ENCODE measurements at places on chromosomes 6 and 20.

DNA sequence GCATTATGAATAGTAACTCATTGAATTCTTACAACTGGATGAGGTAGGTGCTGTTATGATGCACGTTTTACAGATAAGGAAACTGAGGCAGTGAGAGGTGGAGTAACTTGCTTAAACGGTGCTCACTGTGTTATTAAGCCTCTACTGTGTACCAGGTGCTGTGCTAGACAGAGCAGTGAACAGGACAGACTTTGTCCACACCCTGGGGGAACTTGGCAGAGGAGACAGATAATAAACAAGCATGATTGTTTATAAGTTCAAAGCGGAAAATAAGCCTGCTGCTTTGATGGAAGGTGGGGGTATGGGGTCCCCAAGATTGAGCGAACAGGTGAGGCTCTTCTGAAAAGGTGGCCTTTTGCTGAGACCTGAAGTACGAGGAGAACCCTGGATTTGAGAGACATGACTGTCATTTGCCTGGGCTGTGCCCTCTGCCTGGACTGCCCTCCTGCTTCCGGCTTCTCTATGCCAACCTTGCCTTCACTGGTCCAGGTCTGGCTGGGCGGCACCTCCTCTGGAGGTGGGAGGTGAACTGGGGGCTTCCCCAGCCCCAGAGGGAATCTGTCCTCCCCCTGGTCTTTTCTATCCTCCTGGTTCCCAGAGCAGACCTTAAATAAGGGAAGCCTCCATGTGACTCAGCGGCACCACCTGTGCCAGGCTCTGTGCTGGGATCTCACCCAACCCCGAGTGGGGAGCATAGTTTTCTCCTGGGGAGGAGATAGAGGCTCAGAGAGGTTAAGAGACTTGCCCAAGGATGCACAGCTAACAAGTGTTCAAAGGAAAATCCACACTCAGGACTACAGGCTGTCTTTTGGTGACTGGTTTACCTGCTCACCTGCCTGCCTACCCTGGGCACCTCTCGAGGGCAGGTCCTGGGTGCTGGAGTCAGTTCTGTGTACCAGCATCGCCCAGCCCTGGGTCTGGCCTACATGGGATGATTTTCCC lies 59.1 kb downstream of the CEBPB start:
- DNase-seq = no peak

- DNase-seq = no peak
Measured at GRCh38 chr6:100255701-100256100, 209.0 kb downstream of the SIM1 start.

DNA sequence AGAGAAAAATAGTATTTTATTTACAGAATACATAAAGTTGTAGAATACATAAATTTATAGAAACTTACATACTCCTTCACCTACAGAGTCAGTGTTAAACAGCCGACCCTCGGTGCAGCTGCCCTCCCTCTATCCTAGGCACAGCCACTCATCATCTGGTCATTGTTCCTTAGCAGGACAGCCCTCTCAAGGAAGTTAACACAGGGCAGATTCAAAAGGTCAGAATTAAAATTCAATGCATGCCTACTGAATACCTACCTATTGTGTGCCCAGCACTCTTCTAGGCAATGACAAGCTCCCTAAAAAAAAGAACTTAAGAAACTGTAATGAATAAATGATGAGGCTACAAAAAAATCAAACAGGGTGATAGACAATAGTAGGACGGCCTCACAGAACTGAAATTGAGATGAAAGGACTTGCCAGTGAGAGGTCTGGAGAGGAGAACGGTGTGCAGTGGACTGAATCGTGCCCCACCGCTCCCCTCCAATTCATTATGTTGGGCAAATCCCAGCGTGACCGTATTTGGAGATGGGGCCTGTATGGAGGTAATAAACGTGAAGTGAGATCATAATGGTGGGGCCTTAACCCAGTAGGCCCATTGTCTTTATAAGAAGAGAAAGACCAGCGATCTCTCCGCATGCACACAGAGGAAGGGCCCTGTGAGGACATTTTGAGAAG lies 326.0 kb downstream of the PACRG start:
- DNase-seq = no peak

- no peak for DNase-seq
Measured at GRCh38 chr6:73642530-73642929, 11.3 kb downstream of the SLC17A5 start.

DNA sequence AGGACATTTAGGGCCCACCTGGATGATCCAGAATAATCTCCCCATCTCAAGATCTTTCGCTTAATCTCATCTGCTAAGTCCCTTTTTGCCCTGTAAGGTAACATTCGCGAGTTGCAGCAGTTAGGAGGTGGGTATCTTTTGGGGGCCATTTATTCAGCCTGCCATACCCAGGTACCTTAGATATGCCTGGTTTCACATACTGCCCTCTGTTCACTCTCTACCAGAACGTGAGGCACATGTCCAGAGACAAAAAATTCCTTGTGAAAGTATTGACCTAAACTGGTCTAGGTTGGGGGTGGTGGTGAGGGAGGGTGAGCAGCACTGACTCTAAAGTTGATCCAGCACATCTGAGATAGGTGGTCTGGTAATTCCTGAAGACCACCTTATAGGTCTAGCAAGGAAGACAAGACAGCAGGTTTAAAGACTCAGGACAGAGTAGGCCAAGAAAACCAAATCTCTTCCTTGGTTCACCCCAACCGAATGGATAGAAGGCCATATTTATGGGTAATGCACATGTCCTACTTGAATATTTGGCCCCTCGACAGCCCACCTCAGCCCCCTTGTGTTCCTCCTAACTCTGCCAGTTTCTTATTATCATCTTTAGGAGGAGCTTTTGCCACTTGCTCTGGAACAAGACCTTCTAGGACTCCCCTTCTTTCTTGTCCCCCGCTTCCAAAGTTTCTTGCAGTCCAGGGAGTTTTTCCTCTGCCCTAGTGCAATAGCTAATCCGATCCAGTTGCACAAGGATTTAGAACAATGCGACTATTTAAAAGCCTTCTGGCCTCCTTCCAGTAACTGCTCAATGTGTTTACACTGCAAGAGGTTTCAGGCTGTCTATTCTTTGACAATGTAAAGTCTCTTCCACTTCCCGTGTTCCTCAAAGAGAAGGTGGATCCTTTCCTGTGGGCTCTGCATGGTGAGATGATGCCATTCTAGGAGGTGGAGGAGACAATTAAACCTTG lies 213.0 kb upstream of the LAMP5 start:
- peak; percentile 77 for DNase-seq

GRCh38 chr6:107439406-107439805 lies 20.0 kb downstream of the PDSS2 start:
- no peak for DNase-seq

GRCh38 chr6:105087571-105088211 lies 92.1 kb downstream of the POPDC3 start:
- DNase-seq = peak; percentile 43

DNA sequence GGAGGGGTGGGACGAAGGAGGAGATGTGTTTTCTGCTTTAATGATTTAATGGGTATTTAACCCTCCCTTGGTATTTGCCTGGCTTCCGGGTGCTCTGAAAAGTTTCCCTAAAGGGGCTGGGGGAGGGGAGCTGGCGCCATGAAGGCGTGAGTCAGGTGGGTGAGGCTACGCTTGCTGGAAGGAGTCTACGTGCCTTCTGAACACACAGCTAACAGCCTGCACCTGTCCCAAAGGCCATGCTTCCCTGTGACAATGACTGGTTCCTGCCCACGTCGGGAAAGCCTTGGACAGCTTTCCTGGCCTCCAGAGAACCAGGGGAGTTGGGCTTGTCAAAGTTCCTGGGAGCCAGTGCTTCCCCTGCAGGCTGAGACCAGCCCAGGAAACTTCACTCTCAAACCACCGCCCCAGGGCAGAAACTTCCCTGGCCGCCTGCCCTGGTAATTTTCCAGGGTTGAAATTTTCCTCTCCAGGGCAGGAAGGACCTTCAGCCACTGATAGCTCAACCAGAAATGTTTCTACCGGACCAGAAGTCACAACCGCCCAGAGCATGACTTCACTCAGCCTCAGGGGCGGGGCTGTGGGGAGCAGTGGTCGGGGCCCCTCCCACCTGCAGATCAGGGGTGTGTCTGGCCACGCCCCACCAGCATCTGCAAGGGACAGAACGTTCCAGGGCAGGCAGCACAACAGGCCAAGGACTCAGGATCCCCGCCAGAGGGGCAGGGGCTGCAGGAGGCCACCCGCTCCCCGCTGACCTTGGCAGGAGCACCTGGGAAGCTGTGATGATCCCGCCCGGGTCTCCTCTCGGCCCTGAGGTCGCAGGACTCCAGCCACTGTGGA lies 18.6 kb upstream of the SLCO4A1 start:
- peak; percentile 34 for DNase-seq

DNA sequence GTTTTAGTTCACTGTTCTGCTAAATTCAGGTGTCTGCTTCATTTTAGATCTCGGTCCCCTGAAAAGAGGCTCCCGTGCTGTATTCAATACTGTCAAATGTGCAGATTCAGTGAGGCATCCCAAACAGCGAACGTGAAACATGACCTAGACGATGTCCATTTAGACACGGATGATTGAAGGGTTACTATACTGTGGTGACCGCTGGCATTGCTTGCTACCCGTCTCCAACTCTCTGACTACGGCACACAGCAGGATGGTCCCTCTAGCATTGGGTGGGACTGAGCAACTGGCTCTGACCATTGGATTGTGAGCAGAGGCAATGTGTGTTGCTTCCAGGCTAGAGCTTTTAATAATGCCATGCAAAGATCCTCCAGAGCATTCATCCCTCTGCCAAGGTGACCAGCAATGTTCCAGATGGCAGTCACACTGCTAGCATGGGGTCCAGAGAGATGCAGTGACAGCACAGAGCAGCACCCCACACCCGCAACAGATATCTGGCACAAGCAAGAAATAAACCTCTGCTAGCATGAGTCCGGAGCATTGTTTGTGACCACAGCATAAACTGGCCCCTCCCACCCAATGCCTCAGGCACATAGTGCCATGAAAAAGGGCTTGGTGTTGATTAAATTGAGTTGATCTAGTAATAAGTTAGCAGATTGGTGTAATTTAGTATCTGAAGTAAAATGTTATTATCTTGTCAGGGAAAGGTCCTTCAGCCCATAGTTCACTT lies 9.0 kb downstream of the METTL24 start:
- no peak for DNase-seq

- DNase-seq = no peak
Measured at GRCh38 chr6:36124881-36125280, 5.4 kb upstream of the MAPK13 start.

- DNase-seq = peak; percentile 76
Measured at GRCh38 chr6:153625089-153625488, 414.0 kb upstream of the OPRM1 start.

DNA sequence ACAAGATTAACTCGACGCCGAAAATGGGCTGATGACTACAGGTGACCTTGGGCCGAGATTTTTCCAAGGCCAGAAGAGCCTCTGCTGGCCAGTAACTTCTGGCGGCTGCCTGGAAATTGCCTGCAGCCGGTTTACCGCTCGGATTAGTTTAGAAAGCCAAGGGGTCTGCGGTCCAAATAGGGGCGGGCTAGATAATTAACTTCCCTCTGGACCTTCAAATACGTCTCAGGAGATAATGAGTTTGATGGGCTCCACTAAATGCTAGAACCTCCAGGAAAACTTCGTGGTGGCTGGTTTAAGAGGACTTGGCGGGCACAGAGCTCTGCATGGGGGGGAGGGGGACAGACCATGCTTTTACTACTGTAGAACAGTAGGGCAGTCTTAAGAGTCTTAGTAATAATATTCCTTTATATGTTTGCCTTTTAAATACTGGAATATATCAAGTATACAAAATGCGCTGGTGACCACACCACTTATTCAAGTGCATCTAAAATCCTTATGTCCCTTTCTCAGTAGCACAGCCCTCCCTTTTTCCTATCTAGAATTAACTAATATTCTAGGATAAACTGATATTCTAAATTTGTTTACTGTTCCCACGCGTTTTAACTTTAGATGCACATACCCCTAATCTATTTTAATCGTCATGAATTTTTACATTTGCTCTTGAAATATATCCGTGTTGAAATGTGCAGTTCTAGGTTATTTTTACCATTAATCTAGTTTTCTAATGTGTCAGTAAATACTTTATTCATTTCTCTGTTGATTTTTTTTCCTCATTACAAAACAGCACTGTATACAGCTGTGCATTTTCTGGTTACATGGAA lies 107.5 kb upstream of the PRSS16 start:
- no peak for DNase-seq

- no peak for DNase-seq
Measured at GRCh38 chr20:38063911-38064530, 30.5 kb downstream of the RPRD1B start.

- no peak for DNase-seq
Measured at GRCh38 chr6:143337201-143337949, 113.1 kb downstream of the ADAT2 start.

DNA sequence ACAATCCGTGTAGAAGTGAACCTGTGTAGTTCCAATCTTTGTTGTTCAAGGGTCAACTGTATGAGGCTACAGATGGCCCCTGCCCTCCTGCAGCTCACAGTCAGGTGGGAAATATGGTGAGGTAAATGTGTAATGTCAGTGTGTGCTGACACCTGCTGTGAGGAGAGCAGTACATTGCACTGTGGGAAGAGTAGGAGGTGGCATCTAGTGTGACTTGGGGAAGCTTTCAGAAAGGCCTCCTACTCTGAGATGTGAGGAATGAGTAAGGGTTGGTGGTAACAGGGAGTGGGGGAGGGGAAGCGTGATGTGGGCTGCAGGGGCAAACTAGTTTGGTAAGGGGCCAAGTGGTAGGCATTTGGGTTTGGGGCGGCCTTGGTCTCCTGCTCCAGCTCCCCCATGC lies 188.8 kb downstream of the FARS2 start:
- no peak for DNase-seq

DNA sequence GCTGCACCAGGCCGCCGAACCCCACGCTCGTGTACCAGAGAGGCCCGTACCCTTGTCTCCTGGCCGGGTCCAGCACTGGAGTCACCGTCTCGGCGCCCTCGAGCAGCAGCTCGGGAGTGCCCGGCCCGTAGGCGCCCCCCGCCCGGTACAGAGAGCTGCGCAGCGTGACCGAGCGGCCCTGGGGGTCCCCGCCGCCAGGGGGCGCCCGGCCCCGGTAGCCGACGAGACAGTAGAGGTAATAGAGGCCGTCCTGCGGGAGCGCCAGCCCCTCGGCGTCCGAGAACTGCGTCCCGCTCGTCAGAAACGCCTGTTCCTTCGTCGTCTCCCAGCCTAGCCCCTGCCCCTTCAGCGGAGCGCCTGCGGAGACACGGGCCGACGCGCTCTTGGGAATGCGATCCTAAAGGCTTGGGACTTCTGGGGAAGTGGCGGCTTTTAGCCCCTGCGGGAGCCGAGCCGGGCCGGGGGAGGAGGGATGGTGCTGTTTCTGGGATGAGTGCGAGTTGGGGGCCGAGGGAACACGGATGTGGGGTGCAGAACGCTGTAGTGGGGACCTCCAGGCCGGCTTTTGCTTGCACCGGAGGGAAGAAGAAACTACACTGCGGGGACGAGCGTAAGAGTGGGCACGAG lies 1.3 kb downstream of the LTB start:
- peak; percentile 69 for DNase-seq

- no peak for DNase-seq
Measured at GRCh38 chr6:124164343-124164742, 360.7 kb downstream of the NKAIN2 start.

GRCh38 chr20:49270177-49270576 lies 7.7 kb downstream of the ZNFX1 start:
- DNase-seq = no peak
